OCI-M1 (cell line): ENCODE measurements at places on chromosomes 16 and 17.

GRCh38 chr17:2364763-2365116 is 27.4 kb downstream of the SGSM2 start:
- DNase-seq = no peak

- no peak for DNase-seq
These were observed 16.5 kb downstream of the CD300LB start for GRCh38 chr17:74514632-74515334.

DNA sequence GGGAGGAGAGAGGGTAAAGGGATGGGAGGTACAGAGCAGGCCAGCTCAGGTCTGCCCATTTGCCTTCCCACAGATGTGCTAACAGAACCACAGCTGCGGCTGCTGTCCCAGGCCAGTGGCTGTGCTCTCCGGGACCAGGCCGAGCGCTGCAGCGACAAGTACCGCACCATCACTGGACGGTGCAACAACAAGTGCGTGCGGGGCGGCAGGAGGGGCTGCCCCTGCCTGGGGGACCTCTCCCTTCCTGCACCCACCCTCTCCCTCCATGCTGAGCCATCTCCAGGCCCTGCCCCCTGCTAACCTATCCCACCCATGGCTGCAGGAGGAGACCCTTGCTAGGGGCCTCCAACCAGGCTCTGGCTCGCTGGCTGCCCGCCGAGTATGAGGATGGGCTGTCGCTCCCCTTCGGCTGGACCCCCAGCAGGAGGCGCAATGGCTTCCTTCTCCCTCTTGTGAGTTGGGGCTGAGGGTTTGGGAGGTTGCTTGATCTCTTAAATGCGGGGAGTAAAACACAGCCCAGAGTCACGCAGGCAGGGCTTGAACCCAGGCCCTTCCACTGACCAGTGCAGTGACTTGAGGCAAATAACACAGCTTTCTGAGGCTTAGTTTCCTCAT is 1.2 kb downstream of the EPX start:
- DNase-seq = no peak

DNA sequence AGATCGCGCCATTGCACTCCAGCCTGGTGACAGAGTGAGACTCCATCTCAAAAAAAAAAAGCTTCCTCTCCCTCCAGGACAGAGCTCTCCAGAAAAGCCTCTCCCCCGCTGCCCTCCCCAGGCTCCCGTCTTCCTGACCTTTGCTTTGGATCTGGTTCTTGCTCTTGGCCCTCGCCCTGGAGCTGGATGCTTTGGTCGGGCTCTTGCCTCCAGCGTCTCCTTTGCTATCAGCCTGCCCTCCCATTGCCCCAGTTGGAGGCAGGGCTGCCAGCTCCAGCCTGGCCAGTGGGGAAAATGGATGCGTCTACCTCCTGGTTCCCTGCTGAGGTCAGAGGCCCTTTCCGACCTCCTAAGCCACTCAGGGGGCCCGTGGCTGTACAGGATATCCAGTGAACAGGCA is 35.9 kb downstream of the TRARG1 start:
- DNase-seq = no peak

- no peak for DNase-seq
These were observed 66.9 kb upstream of the ATF7IP2 start for GRCh38 chr16:10318798-10319500.

- DNase-seq = no peak
These were observed 36.7 kb upstream of the CPNE2 start for GRCh38 chr16:57055671-57056070.

DNA sequence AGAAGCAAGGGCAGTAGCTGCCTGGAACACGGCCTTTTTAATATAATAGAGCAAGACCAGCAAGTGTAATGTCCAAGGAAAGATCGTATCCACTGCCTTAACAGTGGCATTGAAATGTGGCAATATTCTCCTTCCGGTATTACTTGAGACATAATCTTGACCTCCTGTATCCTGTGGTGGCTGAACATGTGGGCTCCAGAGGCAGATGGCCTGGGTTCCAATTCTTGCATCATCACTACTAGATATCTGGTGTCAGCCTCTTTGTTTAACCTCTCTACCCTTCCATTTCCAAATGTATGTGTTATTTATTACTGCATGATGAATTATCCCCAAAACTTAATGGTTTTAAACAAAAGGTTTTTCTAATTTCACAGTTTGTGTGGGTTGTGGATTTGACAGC is 3.5 kb upstream of the CDYL2 start:
- no peak for DNase-seq

DNA sequence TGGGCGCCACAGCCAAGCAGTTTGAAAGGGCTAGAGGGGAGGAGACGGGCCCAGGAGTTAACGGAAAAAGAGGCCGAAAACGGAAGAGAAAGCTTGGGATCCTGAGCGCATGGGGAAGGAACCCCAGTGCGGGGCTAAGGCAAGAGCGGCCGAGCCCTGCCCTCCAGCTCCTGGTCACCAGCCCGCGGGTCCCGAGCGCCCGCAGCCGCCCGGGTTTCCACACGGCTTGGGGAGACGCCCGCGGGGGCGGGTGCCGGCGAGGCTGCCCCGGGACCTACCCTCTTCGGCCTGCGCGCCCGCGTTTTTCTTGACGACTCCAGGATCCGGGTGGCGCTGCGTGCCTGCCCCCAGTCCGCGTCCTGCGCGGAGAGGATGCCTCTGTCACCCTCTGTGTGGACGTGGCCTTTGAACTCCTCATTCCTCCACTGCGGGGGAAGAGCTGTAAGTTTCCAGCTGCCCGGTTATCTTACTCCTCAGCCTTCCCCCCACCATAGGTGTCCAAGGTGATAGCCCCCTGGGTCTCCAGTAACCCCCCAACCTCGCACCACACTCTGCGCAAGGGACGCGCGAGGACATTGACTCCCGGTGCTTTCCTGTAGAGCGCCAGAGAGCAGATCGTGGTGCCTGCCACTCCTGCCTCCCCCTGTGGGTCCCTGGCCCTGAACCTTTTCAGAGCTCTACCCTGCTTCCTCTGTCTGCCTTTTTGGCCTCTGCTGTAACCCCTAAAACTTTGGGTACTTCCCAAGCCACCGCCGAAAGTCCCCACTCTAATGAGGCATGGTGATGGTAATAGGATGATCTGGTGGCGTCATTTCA is 1.7 kb upstream of the CDH11 start:
- no peak for DNase-seq

DNA sequence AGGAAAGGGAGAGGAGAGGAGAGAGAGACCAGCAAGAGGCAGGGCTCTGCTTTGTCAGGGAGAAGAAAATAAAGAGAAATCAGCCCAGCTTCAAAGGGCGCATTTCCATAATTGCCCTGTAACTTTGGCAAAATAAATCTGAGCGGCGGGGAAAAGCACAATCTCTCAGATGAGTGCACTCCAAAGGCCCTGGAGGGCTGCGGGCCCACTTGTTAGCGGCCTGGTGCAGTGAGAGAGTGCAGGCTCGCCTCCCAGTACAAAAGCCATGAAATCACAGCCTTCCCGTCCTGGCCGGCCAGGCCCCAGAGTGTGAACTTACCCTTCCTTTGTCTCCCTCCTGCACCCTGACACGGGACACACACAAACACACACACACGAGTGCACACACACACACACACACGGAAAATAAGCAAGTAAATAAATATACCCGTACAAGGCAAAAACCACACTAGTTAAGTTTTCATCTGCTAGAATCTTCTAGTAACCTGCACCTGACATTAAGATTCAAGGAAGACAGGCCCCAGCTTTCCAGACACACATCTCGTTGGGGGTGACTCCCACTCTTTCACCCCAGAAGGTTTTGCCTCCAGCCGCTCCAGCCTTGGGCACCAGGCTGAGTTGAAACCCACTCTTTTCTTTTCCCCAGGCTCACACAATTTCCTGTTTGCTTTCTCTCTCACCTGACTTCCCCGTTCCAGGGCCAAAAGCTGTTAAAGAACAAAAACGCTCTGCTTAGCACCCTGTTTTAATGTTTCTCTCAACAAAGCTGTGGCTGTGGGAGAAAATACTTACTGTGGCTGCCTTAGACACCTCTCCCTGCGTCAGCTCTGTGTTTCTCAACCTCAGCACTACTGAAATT is 8.5 kb downstream of the IRX3 start:
- no peak for DNase-seq

DNA sequence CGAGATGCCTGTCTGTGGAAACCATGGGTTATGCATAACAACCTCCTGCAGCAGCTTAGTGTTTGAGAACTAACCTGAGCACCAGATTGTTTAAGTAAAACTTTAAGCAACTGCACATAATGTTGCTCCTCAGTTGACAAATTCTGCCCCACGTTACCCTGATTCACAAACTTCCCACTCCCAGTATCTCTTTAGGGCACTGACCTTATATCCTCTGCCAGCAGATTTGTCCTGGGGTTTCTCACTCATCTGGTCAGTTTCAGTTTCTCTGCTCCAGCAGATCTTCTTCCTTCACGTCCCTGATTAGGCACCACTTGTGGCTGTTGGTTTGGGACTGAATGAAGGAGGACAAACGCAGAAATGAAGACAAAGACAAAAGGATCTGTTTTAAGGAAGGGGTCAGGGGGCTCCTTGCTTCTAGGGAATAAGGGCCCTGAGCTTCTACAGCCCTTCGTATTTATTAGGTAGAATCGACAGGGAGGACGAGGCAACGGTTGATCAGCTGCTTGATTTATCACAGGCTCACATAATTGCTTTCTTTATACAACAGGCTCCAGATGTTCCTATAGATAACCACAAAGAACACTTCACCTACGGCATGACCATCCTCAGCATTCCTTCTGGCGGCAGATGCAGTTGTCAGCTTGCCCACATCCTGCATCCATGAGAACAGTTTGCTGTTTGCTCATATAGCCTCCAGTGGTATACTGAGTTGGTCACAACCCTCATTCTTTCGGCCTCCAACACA is 13.5 kb upstream of the ZNF689 start:
- peak; percentile 36 for DNase-seq

DNA sequence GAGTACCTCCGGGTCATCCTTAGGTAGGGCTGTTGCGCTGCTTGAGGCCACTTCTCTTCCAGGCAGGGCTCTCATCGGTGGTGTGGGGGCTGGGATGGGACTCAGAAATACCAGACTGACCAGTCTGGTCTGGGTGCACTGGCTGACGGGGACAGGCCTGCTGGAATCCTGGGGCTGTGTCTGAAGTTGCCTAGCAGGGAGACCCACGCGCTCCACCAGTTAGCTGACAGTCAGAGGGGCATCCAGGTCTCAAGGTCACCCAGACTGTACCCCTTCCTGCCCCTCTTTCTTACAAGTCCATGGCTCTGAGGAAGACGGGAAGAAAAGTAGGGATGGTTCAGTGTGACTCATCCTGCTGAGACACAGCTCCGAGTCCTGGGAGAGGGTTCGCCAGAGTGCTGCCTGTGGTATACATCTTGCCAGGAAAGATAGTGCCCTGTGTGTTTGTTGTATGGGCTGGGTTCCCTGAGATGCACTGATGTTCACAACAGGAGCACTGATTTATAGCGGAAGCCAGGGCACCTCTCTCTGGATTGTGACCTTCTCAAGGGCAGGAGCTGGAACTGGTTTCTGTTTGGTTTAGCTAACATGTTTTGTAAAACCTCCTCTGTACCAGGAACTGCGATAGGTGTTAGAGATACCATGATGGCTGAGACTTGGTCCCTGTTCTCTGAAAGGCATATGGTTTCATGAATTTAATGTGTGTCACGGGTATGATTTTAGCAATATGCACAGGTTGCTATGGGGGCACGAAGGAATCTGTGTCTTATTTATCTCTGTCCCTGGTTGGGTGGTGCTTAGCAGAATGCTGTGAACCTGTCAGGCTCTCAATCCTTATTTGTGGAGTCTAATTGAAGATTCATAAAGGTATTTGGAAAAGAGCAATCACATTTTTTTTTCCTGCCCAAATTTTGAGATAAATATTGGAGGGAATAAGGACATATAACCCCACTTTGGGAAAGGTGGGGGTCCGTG is 97.5 kb downstream of the OR1D5 start:
- DNase-seq = no peak

DNA sequence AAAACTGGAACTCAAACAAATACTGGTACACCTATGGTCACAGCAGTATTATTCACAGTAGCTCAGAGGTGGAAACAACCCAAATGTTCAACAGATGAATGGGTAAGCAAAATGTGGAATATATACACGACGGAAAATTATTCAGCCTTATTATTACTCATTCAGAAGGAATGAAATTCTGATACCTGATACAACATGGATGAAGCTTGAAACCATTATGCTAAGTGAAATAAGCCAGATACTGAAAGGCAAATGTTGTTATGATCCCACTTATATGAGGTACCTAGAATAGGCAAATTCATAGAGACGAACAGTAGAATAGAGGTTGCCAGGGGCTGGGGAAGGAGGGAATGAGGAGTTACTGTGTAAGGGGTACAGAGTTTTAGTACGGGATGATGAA is 27.1 kb upstream of the MYLK3 start:
- no peak for DNase-seq

DNA sequence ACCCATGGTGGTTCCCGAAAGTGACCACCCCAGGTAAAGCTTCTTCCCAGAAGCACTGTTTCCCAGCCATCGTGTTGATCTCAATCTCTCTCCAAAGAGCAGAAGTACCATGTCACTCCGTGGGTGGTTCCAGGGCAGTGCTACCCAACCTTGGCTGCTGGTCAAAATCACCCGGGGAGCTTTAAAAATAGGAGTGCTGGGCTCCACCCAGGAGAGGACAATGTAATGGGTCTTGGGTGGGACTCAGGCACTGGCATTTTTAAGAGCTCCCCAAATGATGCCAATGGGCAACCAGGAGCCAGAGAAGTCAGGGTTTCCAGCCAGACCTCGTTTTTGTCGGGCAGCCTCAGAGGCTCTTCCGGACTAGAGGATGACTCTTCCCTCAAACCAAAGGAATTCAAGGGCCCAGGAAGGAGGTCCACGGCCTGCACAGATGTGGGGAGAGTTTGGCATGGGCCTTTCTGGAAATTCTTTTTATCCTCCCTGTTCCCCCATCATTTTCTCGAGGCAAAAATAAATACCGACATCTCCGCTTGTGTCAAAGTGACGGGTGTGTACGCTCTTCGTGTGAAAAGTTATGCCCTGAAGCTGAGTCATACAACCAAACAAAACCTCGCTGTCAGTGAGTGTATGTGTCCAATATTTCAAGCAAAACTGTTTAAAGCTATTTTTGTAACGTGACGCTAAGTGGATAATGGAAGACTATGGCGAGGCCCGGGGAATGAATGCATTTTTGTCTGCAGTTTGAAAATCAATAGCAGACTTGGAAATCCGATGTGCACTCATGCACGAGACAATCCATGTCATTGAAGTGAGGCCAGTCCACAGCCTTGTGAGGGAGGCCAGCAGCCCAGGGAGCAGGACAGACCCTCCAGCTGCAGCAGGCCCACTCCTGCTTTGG is 364.1 kb downstream of the FOXL1 start:
- no peak for DNase-seq

DNA sequence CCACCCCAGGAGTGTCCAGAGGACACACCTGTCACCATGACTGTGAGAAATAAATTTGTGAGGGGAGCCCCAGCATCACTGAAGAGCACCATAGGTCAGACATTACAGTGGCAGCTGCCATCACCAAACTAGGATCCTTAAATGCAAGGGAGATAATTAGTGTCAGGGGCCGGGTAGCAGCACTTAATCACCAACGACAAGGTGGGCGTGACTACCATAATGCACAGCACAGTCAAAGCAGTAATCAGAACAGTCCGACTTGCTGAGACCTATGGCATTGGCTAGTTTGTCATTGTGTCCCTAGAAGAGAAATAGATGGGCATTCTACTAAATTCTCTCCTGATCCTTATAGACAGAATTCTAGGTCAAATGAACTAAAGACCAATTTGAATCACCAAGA is 856.7 kb upstream of the GOT2 start:
- no peak for DNase-seq

- peak; percentile 46 for DNase-seq
These were observed 338.0 kb downstream of the WWOX start for GRCh38 chr16:78437352-78437968.

GRCh38 chr17:82241183-82241925 is 12.5 kb downstream of the SLC16A3 start:
- peak; percentile 19 for DNase-seq
